ENCODE measurements at places on chromosomes 2 and 18. TPM values are rescaled to one million over a fixed set of nuclear protein-coding genes. Genes with fewer than 3 reads are reported as not detected.

The PID1 gene
- total RNA-seq: 32.0 TPM

The TIA1 gene
- total RNA-seq: 290 TPM

The IL18RAP gene
- total RNA-seq: not detected

The GDF7 gene
- total RNA-seq: under 0.01 TPM

The FABP1 gene
- total RNA-seq: not detected

The KCNS3 gene
- 1.7 TPM for total RNA-seq

The MAB21L4 gene
- total RNA-seq: not detected

The MROH2A gene
- total RNA-seq: not detected

The RGPD4 gene
- total RNA-seq: 0.25 TPM
